ENCODE measurements at places on chromosomes 7 and 10.

DNA sequence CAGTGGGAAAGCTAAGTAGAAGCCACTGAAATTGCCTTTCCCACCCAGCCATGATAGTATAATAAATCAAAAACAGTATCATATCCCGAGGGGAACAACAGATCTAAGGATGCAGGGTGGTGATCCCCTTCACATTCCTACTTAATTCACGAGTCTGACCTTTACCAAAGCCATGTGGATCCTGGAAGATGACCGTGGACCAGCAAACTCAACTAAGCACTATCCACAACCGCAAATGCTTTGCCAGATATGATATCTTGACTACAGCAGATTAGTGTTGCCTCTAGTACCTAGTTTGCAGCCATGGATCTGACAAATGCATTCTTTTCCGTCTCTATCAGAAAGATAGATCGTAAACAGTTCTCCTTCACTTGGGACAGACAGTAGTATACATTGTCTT, 67.3 kb upstream of the IL6 start:
- DNase-seq: no peak

DNA sequence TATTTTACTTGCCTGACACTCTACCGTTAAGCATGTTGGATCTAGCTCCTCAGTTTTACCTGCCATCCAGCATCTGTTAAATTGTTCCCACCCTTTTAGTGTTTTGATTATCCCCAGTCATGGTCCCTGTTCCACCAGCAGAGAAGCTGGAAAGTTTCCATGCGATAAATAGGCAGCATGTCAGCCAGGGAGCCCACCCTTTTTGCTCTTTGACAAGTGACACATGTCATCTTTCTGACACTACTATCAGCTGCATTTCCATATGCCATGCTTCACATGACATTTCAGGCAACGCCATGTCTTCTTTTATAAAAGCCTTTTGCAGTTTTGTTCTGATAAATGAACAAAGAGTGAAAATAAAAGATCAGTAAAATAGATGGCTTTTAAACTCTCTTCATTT, 310.8 kb downstream of the MAGI2 start:
- no peak for DNase-seq

DNA sequence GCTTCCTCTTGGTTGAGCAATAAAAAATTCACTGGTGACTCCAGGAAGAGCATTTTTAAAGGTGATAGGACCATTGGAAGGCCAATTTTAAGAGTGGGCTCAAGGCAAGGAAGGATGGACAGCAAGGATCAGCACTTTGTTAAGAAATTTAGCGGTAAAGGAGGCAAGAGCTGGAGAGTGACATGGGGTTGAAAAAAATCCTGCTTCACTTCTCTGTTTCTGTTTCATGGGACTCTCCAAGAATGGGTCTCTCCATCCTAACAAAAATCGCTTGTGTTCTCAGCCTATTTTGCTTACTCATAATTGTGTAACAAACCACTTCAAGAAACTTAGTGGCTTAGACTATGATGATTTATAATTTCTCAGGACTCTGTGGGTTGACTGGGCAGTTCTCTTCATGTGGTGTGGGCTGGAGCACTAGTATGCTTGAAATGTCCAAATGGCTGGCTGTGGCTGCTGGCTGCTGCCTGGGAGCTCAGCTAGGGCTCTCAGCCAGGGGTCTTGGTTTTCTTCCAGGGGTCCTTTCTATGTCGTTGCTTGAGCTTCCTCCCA, 59.8 kb upstream of the ZNRF2 start:
- no peak for DNase-seq

DNA sequence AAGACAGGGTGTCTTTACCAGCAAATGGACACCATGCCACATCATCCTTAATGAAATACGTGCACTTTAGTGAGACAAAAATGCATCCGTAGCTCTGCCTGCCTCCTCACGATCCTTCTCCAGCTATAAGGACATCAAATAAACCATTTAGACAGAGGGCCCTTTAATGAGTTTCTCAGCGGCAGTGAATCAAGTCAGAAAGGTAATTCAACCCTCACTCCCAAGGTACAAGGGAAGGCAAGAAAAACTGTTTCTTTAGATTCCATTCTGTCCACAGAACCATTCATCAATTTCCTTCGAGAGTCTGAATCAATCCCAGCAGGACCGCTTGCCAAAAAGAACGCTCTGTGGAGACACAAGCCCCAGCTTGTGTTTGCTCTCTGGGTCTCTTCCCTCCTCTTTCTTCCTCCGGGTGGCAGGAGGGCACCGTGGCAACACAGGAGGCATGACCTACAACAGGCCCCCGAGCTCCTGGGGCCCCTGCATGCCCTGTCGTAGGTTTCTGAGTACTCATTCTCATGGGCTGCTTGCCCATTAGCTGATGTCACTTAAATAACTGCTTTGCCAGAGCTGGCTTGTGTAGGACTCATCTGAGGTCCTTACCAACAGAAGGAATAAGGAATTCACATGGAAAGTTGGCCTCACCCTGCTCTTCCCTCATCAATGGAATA, 297.8 kb upstream of the PRKCQ start:
- DNase-seq: no peak

DNA sequence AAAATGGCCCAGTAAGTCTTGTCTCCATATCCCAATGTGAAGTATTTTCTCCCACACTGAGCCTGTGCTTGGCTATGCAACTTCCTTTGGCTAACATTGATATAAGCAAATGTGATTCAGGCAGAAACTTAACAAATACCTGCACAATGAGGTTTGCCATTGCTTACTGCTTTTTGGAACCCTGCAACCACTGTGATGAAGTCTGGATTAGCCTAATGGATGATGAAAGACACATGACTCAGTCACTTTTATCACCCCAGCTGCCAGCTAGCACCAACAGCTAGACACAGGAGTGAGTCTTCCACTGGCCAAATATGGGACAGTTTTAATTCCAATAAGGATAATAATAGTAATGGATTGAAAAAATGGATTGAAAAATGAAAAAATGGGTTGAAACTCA, 854.5 kb downstream of the GRM8 start:
- DNase-seq: no peak

DNA sequence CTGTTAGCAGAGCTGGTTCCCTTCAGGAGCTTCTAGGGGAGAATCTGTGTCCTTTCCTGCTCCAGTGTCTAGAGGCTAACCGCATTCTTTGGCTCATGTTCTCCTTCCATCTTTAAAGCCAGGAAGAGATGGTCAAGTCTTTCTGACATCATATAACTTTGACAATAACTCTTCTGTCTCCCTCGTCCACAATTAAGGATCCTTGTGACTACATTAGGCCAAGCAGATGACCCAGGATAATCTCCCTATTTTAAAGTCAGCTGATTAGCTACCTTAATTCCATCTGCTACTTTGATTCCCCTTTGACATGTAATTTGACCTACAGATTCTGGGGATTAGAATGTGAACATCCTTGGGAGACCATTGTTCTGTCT, 28.1 kb upstream of the SLC26A4 start:
- DNase-seq: no peak

- no peak for DNase-seq
Observed at GRCh38 chr10:46094931-46095750, 49.1 kb upstream of the MSMB start.

DNA sequence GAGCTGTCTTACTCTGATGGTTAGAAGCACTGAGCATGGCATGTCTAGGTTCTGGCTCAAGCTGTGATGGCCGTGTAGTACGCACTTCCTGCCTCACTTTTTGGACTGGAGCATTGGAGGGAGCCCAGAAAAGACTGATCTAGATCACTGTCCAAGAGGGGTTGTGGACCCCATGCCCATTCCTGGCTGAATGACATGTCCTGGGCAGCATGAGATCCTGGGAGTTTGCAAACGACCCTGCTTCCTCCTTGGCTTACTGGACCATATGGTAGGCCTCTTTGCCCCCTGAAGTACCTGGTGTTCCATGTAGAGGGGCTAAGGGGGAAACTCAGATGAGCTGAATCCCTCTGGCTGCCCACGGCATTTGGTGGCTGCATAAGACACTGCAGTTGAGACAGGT, 36.7 kb downstream of the ARHGAP22 start:
- DNase-seq: no peak

- no peak for DNase-seq
Observed at GRCh38 chr7:122132341-122132740, 11.7 kb downstream of the AASS start.

DNA sequence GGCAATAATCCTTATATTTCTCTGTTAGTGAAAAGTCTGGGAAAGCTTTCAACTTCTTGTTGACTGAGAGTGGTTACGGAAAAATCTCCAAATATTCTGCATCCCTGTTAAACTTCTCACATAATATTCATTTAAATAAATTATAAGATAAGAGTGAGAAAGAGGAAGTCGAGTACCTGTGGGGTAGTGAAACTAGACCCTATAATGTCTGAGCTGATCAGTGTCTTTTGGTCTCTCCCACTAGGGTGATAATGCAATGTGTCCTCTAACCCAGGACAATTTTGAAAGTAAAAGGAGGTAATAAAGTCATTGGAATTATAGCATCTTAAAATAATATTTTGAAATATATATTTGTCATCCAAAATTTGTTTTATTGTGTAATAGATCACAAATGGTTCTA, 2.1 kb upstream of the AGR3 start:
- DNase-seq: no peak

Data from activated B cell treated with CpG ODN at 0.5 μM for 24 hours (primary cell).